Small intestine (tissue), 16 donors: ENCODE measurements at places on chromosomes 2 and 18.

DNA sequence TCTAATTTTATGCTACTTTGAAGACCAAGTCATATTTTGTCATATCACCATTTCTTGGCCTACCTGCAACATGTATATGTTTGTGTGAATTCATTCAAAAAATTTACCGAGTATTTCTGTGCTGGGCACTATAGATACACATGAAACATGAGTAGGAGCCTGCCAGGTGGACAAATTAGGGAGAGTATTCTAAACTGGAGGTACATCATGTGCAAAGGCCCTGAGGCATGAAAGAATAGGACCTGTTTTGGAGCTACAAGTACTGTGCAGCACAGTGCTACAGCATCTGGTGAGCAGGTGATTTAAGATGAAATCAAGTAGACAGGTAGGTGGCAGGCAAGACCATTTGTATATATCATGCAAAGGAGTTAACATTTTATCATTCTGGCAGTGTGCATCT, 152.9 kb downstream of the MYO3B start:
- DNase-seq, result no peak

DNA sequence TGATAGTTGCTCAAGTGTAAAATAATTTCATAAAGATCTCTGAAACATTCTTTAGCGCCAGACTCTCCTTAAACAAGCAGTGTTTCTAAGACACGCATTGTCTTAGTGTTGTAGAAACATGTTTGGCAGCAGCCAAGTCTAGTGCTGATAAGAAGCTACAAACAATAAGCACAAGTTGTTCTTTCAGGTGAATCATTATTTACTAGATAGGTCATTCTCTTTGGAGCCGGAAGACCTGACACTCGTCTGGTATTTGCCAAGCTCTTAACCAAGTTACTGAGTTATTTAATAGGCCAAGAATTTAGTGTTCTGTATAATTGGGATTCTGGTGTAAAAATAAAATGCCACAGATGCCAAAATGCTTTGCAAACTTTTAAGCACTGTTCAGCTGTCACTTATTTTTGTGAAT, 852.1 kb downstream of the CPS1 start:
- no peak for DNase-seq

GRCh38 chr2:121865914-121866313, 110.5 kb downstream of the TSN start:
- DNase-seq, result no peak

- no peak for DNase-seq
Measured at GRCh38 chr2:36567711-36568408, 30.1 kb downstream of the FEZ2 start.

- no peak for DNase-seq
Measured at GRCh38 chr2:29323961-29324360, 208.7 kb downstream of the CLIP4 start.
